Fibroblast of skin of abdomen (primary cell): ENCODE measurements at places on chromosomes 11 and 22.

DNA sequence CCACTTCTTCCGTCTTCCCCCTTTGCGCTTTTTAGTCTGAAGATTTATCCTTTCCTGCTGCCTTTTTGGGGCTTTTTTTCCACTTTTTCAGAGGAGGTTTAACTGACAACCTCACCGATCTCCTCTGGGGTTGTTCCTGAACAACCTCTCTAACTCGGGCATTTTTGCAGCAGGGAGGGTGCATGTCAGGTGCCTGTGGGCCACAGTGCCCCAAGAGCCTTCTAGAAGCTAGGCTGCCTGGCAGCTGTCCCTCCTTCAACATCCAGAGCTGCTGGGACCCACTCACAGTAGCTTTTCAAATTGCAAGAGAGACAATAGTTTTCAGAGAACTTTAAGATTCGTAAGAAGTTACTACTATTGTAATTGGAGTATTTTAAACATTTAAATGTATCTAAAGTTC is 1112.4 kb upstream of the CNTN5 start:
- DNase-seq: no peak

GRCh38 chr11:58927393-58928106 is 11.7 kb upstream of the GLYATL1 start:
- DNase-seq: peak; percentile 25

- DNase-seq: peak; percentile 52
Observed at GRCh38 chr11:72239313-72239848, 4.6 kb downstream of the PHOX2A start.

DNA sequence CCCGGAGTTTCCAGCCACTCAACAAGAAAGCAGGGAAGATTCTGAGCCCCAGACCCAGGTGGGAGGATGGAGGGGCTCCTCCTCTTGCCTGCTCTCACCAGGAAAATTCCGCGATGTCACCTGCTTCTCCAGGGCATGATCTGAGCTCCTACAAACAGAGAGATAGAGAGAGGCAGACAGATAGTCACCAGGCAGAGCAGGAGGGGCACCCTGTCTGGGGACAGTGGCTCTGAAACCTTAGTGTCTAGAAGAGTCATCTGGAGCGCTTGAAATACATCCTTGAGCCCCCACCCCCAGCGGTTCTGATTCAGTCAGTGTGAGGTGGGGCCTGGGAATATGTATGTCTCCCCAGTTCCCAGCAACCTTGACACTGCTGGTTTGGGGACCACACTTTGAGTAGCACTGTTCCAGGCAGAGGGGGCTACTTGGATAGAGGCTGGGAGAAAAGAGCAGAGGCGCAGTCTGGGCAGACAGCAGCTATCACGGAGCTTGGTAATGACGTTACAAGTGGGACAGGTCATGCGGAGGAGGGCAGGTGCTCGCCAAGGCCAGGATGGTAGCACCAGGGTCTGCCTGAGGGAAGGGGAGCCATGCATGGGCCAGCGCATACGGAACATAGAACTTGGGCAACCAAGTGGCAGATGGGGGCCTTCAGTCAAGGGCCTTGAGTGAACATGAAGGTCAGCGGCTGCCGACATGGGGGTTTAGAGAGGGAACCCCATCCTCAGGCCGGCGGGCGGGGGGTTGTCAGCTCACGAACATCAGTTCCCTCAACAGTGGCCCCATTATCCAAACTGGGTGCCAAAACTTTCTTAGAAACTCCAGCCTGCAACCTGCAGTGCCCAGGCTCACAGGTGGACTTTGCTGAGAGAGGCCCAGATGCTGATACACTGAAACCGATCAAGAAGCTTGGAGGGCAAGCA is 60.9 kb upstream of the MYEOV start:
- no peak for DNase-seq

DNA sequence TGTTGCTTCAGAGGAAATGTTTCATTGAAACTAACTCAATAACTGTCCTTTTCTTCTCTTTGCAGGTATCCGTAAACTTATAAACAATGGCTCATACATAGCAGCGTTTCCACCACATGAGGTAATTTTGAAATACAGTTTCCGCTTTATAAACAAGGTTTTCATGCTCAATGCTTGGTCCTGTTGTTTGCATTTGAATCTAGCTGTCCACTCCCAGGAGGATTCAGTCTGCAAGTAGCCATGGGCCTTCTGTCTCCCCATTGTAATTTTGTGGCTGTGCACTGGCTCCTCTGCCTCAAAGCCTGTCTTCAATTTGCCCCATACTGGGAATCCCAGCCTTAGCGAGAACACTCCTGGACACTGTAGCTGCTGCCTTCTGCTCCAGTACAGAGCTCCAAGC is 34.7 kb downstream of the MUC15 start:
- DNase-seq: no peak

DNA sequence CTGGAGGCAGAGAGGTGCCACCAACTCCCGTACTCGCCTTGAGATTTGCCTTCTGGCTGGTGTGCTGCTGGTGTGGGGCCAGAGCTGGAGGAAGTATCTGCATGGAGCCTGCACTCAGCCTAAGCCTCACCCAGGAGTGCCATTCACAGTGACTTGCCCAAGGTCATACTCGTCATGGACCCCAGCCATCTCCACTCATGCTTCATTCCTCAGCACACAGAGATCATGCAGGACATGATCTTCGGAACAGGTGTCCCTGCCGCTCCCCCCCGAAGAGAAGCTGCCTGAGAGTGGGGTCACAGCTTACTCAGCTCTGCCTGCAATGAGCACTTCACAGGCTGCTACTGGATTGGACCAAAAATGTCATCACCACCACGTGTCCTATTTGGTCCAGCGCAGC is 49.0 kb downstream of the PC start:
- no peak for DNase-seq

DNA sequence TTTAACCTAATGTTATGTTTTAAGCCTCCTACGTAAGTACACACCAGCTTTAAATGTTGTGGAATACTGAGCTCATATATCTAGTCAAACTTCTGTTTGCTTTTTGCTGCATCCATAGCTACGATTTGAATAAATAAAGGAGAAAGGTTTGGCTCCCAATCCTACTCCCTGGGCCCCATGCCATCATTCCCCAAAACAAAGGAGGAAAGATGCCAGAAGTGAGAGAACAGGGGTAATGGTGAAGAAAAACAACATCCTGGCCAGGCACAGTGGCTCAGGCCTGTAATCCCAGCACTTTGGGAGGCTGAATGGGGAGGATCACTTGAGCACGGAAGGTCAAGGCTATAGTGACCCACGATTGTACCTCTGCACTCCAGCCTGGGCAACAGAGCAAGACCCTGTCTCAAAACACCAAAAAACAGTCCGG is 26.5 kb downstream of the SCGB1A1 start:
- DNase-seq: no peak

DNA sequence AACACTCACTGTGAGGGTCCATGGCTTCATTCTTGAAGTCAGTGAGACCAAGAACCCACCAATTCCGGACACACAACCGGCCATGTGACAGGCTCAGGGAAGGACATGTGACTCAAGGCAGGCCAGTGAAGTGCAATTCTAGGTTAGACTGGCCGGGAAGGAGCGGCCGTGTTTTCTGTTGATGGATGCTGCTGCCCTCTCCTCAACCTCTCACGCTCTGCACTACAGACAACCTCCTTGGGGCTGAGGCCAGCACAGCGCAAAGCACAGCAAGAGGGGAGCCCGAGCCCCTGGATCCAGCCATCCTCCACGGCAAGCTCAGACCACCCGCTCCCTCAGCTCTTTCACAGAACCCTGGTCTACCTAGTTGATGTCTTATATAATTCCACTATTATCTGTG is 2.8 kb downstream of the NUDT8 start:
- no peak for DNase-seq

DNA sequence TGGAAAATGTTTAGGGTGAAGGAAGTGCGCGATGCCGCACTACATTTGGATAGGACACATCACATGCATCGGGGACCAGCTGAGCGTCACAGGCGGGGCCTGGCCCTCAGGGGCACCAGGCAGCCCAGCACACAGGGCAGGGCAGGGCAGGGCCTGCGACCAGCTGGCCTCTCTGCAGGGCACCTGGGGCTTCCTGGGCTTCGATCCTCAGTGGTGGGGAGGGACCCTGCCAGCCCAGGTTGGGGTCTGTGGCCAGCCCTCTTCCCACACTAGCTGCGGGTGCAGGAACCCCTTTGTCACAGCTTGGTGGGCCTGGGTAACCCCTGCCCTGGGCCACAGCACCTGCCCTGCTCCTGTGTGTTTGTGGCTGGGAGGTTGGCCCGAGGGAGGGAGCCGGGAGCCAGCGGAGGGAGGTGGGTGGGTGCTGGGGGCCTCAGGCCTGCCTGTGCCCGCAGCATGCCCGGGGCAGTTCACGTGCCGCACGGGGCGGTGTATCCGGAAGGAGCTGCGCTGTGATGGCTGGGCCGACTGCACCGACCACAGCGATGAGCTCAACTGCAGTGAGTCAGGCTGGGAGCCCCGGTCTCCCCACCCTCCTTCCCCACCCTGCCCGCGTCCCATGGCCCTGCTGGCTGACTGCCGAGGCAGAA is 37.9 kb downstream of the ST14 start:
- DNase-seq: no peak

DNA sequence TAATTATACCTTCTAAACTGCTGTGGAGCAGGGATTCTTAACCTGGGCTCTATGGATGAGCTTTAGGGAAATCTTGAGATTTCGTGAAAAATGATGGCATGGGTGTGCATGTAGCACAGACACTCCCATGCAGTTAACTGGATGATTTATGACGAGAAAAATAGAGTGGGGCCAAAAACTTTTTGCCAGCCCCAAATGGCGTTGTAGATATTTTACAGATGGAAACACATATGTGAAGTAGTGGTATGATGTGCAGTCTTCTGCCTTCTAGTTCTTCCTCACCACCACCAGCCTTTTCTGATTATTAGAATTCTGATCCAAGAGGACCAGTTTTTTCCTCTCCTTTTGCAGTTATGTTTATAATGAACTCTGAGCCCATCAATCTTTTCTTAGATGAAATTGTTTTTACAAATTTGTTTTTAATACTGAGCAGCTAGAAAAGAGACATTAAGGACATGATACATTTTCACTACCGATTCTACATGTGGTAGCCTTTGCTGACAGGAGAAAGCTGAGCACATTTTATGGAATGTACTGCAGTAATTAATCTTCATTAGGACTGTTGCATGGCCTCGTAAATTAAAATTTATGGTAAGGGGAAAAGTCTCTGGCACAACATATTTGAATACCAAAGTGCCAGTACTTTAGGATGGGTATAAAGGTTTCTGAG is 261.4 kb downstream of the DDX10 start:
- DNase-seq: peak; percentile 68

- DNase-seq: peak; percentile 41
Observed at GRCh38 chr11:21554284-21554683, 638.6 kb upstream of the ANO5 start.

DNA sequence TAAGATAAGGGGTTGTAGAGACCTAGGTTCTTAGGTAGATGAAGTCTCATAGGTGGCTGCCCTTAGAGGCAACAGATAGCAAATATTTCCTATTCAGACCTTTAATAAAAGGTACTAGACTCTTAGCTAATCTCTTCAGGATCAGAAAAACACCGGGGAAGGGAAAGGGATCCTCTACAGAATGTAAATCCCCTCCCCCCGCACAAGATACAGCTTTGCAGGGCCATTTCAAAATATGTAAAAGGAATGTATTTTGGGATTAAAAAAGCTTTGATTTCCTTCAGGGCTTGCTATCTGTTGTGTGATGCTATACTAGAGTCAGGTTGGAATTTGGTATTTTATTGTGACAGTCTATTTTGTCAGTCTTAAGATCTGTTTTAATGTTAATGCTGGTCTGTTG is 113.2 kb downstream of the SWAP70 start:
- DNase-seq: no peak

DNA sequence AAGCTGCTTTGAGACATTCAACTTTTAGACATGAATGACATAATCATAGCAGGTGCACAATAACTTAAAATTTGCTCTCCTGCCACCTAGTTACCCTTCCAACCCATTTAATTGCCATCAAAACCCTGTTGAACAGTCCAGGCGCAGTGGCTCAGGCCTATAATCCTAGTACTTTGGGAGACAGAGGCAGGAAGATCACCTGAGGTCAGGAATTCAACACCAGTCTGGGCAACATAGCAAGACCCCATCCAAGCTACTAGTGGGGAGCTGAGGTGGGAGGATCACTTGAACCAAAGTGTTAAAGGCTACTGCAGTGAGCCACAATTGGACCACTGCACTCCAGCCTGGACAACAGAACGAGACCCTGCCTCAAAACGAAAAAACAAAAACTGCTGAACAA is 4.0 kb upstream of the PHF21A start:
- DNase-seq: no peak

GRCh38 chr11:76164861-76165751 is 41.2 kb downstream of the WNT11 start:
- DNase-seq: no peak

DNA sequence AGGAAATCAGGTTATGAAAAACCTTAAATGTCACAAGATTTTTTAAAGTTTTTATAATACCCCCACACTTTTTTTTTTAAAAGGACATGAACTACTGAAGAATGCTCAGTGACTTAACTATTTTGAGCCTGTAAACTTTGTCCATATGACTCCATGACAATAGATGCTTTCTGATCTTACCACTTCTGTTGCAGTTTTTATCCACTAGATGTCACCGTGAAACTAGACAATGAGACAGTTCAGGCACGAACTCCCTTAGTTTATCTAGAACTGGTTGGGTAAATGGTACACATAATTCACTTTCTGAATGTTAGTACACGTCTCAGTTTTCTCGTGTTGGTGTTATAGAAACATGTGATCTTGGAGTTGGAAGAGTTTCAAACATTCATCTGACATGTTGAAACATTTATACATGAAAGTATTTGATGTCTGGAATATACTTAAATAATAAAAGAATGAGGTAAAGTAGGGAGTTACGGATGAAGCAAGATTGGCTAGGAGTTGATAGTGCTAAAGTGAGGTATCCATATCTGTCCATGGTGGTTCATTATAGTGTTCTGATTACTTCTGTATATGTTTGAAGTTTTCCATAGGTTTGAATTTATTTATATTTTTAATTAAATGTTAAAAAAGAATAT is 8.1 kb downstream of the CCDC15 start:
- DNase-seq: peak; percentile 73

- no peak for DNase-seq
Observed at GRCh38 chr11:69721745-69722144, 17.9 kb upstream of the FGF19 start.

DNA sequence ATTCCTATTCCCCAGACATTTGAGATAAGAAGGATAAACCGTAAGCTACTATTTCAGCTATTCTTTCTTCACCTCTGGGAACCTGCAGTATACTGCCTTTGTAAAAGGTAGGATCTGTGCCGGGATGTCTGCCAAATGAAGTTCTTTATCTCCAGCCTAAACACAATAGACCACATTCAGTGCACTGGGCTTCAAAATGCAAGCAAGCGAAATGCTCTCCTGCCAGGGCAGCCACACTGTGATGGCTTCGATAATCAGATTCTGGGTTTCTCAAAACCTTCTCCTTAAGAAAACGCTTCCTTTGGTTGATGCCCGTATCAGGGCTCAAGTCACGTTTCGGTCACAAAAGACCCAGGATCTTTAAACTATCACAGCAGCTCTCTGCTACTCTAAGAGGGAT is 299.5 kb upstream of the B3GAT1 start:
- DNase-seq: no peak

- no peak for DNase-seq
Observed at GRCh38 chr11:99773646-99774045, 752.9 kb downstream of the CNTN5 start.

DNA sequence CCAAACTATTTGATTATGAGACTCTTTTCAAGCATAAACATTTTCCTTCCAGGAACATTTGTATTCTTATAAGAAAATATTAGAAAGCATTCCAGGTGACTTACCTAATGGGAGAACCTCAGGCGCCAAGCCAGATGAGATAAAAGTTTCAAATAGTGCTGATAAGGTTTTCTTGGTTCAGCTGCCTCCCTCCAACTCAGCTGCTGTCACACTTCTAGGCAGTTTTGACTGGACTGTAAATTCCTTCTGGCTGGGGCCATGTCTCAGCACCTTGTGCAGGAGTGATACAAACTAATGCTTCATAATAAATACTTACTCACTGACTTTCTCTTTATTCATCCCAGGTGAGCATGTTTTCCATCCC is 131.1 kb downstream of the MED15 start:
- no peak for DNase-seq
